Central memory CD4-positive, alpha-beta T cell (primary cell): ENCODE measurements at places on chromosomes 12 and 14.

DNA sequence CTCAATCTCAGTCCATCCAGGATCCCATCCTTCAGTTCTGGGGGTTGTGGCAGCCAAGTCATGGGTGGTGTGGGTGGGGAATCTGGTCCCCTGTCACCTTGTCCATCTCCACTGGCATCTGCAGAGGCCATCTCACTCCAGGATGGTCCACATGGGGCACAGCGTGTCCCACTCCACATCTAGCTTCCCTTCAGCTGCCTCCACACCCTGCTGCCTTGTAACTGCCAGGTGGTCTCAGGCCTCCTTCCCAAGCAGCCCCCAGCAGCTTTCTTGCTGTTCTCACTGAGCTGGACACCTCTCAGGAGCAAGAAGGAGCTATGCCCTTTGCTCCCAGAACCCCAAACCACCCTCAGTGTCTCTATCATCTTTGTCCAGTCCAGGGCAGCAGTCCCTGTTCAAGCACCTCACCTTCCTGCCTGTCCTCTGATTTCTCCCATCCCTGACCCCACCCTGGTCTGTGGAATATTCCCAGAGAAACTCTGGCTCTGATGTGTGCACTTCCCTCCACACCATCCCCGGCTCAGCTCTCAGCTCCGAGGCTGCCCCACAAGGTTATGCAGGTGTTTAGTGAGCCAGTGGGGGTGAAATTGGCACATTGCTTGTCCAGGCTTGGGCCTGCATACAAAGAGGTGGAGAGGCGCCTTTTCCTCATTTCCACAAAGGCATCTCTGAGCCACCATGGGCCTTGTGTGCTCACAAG lies 13.7 kb upstream of the DYNC1H1 start:
- DNase-seq, result no peak

GRCh38 chr14:60644666-60645065 lies 4.6 kb downstream of the SIX1 start:
- DNase-seq, result no peak

- DNase-seq, result no peak
Measured at GRCh38 chr14:35353409-35354172, 51.0 kb downstream of the NFKBIA start.

DNA sequence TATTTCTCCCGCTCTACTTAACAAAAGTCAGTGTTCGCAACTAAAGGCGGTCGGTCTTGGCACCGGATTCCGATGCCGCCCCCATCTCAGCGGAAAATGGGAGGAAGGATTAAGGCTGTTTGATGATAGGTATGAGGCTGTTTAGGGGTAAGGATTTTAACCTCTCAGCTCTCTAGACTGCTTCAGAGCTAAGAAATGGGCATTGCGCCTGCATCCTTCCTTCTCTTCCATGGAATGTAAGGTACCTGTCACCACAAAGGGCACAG lies 1.4 kb downstream of the COCH start:
- DNase-seq, result no peak

GRCh38 chr14:52286661-52287649 lies 19.5 kb downstream of the PTGDR start:
- peak; percentile 30 for DNase-seq

DNA sequence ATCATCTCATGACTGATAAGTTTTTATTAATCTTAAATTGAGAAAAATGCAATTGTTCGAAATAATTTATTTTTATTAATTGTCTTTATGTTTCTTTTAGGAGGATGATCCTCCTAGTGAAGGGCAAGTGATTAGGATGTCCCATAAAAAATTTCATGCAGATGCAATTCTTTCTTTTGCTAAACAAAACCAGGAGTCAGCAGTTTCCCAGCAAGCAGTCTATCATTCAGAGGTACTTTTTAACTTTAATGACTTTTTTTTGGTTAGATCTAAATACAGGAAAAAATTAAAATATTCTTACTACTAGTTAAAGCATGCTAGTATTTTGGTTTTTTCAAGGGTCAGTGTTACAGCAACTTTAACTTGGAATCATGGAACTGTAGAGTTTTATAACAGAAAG lies 64.5 kb downstream of the KIAA0586 start:
- no peak for DNase-seq
